Breast epithelium (tissue), 4 donors: ENCODE measurements at places on chromosomes 5 and 9. TPM values are rescaled to one million over a fixed set of nuclear protein-coding genes. Genes with fewer than 3 reads are reported as not detected.
A peak's percentile ranks its signal among the peaks of the same experiment; 100 is the strongest.

DNA sequence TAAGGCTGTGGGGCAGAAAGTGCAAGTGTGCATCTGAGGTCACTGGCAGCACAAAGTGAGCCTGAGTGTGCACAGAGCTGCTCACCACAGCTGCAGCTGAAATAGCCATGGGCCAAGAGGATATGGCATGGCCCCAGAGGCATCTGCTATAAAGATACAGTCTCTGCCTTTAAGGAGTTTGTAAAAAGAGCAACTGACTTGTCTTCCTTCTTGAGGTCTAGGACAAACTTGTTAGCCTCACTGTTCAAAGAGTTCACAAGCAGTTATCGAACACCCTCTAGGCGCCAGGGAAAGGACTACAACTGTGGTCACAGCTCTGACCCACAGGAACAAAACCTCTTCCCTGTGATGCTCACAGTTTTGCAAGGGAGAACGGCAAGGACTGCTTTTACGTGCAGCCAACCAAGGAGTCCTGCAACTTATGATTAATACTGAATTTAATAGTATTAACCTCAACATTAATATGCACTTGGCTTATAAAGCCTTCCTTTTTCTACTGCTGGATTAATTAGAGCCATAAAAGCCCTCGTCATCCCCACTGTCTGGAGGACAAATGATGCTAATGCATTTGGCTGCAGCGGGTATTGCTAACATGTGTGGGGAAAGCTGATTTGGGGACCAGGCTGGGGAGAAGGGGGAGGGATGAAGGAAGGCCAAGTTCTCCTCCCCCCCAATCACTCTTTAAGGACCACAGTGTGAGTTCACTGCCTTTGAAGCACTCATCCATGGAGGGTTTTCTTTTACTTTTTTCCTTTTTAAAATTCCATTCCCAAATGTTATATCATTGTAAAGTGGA, 189.8 kb upstream of the TRIM32 start:
- H3K4me1 ChIP-seq: no peaks in the 10 kb centered on the region
- no peaks in the 10 kb centered on the region for H3K36me3 ChIP-seq
- DNase-seq: no peak
- H3K27me3 ChIP-seq: no peaks in the 10 kb centered on the region
- no peak overlapping the region for H3K27ac ChIP-seq
- H3K4me3 ChIP-seq: no peak overlapping the region

DNA sequence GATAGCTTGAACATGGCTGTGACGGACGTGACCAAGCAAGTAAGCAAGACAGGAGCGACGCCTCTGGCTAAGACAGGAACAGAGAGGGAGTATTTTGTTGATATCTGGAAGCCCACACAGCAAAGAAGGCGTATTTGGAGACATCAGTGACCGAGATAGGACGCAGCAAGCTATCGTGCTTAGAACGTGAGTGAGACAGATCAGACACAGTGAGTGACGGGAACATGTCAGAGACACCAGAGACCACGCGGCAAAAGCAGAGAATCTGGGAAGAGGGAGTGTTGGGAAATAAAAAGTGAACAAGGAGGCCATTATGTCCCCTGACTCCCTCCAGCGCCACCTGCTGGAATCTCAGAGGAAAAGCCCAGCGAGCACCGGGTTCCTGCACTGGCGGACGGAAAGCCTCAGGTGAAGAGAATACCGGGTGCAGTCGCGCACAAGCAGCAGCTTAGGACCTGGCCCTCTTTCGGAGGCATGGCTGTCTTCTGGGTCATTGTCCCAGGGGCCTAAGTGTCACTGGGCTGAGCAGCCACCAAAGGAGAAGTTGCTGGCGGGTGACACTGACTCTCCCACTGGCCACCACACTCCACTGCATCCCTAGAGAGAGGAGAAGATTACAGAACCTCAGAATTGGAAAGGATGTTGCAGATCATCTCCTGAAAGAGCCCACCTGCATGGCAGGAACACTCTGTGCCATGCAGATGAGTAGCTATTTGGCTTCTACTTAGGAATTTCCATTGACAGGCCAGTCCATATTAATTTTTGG, 99.1 kb downstream of the FBXO38 start:
- H3K4me1 ChIP-seq: no peaks in the 10 kb centered on the region
- no peak overlapping the region for H3K4me3 ChIP-seq
- no peaks in the 10 kb centered on the region for H3K36me3 ChIP-seq
- DNase-seq: peak; percentile 55

DNA sequence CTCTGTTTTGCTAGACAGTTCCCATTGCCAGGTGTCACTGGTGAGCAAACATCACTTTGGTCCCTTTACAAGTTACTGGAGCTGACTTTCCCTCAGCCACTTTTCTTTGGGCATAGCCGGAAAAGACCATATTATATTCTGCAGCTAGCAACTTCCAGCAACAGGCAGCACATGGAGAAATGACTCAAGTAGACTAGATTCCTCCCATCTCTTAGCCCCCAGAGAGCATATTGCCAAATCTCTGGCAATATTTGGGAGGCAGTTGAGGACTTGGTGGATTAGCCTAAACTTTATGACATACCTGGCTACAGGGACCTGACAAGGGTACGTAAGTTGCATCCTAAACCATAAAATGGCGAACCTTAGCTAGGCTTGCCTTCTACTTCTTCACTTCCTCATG, 204.7 kb upstream of the MPDZ start:
- H3K4me1 ChIP-seq: peaks cover 20% of the 10 kb centered on the region
- no peak overlapping the region for H3K4me3 ChIP-seq
- H3K27me3 ChIP-seq: no peaks in the 10 kb centered on the region
- no peaks in the 10 kb centered on the region for H3K36me3 ChIP-seq
- DNase-seq: no peak

DNA sequence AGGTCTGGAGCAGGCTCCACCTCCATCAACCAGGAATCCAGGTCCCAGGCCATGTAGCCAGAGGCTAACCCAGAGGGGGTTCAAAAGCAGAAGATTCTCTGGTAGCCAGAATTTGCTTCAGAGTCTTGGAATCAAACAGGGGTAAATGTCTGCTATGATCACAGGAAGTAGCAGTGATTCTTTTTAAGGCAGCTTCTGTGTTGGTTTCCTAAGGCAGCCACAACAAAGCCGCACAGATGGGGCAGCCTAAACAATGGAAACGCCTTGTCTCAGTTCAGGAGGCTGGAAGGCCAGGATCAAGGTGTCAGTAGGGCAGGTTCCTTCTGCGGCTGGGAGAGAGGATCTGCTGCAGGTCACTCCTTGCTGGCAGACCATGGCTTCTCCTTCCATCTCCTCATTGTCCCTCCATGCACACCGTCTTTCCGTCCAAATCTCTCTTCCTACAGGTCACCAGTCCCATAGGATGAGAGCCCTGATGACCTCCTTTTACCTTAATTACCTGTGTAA, 167.3 kb downstream of the ROR2 start:
- no peaks in the 10 kb centered on the region for H3K36me3 ChIP-seq
- no peaks in the 10 kb centered on the region for H3K27me3 ChIP-seq
- no peak overlapping the region for H3K4me3 ChIP-seq
- peak overlapping the region; percentile 2 for H3K27ac ChIP-seq

DNA sequence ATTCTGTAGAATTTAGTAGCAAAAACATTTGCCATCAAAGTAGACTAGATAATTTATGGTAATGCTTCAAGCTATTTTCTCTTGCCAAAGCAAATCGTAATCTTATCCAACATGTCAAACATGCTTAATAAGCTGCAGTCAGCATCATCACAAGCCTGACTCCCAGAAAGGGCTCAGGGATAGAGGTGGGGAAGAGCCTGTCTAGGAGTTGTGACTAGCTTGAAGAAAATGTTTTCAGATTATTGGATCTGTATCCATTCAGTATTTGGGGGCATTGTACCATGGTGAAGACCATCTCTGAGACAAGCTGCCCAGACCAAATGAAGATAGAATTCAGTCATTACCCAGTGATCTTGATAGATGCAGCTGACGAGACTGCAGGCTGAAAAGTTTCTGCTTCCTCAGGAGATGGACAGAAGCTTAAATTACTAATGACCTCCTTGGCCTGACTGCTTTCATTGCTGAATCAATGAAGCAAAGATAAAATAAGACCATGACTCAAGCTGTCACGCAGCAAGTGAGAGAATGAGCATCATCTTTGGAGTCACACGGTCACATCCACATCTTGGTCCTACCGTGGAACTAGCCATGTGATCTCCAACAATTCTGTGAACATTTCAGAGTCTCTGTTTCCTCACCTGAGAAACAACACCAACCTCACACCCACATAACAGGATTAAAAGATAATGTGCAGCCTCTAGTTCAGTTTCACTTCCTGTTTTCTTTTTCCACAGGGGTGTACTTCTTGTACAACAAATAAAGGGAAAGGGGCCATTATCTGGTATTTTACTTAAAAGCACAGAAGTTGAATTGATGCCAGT, 9.4 kb downstream of the ERAP2 start:
- no peaks in the 10 kb centered on the region for H3K36me3 ChIP-seq
- no peak overlapping the region for H3K4me3 ChIP-seq
- H3K4me1 ChIP-seq: no peaks in the 10 kb centered on the region
- H3K27me3 ChIP-seq: no peaks in the 10 kb centered on the region

GRCh38 chr5:40333459-40334241, 346.1 kb upstream of the PTGER4 start:
- no peaks in the 10 kb centered on the region for H3K27me3 ChIP-seq
- no peak overlapping the region for H3K27ac ChIP-seq
- no peaks in the 10 kb centered on the region for H3K36me3 ChIP-seq
- no peak for DNase-seq
- H3K4me3 ChIP-seq: no peak overlapping the region
- H3K4me1 ChIP-seq: no peaks in the 10 kb centered on the region

DNA sequence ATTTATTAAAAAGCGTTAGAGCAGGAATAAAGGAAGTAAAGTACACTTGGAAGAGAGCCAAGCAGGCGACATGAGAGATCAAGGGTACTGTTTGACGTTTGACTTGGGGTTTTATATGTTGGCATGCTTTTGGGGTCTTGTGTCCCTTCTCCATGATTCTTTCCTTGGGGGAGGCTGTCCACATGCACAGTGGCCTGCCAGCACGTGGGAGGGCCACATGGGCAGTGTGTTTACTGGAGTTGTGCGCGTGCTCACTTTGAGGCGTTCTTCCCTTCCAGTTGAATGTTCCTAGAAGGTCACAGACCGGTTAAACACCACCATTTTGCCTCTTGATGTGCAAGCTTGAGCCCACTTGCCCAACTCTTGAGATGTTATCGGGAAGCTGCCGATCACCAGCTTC, 49.5 kb upstream of the ICE1 start:
- H3K27ac ChIP-seq: no peak overlapping the region
- H3K27me3 ChIP-seq: no peaks in the 10 kb centered on the region
- no peak overlapping the region for H3K4me3 ChIP-seq
- H3K4me1 ChIP-seq: no peaks in the 10 kb centered on the region
- no peak for DNase-seq

GRCh38 chr9:122252796-122253195, 11.8 kb downstream of the RBM18 start:
- no peaks in the 10 kb centered on the region for H3K36me3 ChIP-seq
- no peak overlapping the region for H3K4me3 ChIP-seq
- H3K27me3 ChIP-seq: no peaks in the 10 kb centered on the region

DNA sequence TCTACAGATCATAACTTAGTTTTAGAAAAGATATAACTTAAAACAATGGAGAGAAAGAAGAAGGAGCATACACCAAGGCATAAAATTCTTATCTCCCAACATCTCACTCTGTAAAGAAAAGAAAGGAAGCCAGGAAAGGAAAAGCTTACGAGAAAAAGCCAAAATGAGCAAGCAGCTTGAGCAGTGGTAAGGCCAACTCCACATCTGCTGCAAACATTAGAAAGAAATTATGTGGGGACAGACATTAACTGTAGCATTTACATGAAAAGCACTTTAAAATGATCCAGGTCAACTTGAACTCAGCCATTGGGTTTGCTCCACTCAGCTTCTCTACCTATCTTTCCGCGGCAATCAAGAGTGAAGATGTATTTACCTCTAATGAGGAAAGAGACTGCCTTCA, 176.9 kb downstream of the BNC2 start:
- DNase-seq: no peak
- no peaks in the 10 kb centered on the region for H3K36me3 ChIP-seq
- H3K4me1 ChIP-seq: no peaks in the 10 kb centered on the region
- H3K27ac ChIP-seq: no peak overlapping the region
- H3K4me3 ChIP-seq: no peak overlapping the region
- H3K27me3 ChIP-seq: no peaks in the 10 kb centered on the region

GRCh38 chr9:34059281-34059680, 10.6 kb upstream of the UBAP2 start:
- H3K36me3 ChIP-seq: no peaks in the 10 kb centered on the region
- DNase-seq: no peak
- H3K4me1 ChIP-seq: no peaks in the 10 kb centered on the region
- no peak overlapping the region for H3K27ac ChIP-seq
- H3K27me3 ChIP-seq: no peaks in the 10 kb centered on the region

DNA sequence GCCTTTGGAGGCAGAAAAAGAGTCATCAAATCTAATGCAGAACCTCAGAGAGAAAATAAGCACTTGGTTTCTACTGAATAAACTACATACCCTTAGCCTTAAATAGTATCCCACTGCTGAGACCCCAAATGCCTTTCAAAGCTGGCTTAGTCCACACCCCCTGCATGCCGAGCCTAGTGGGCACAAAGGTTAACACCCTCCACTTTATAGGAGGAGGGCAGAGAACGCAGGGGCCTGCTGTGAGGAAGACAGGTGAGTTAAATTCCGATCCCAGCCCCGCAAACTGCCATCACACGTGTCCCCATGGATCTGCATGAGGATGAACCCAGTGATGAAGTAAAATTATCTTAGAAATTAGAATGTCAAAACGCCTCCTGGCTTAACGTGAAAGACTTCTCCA, 19.5 kb upstream of the HSD17B3 start:
- H3K4me3 ChIP-seq: no peak overlapping the region
- H3K27me3 ChIP-seq: no peaks in the 10 kb centered on the region
- H3K36me3 ChIP-seq: no peaks in the 10 kb centered on the region
- H3K27ac ChIP-seq: no peak overlapping the region

GRCh38 chr5:114308508-114308907, 53.4 kb upstream of the KCNN2 start:
- H3K4me1 ChIP-seq: no peaks in the 10 kb centered on the region
- H3K4me3 ChIP-seq: no peak overlapping the region
- H3K36me3 ChIP-seq: no peaks in the 10 kb centered on the region
- no peaks in the 10 kb centered on the region for H3K27me3 ChIP-seq

DNA sequence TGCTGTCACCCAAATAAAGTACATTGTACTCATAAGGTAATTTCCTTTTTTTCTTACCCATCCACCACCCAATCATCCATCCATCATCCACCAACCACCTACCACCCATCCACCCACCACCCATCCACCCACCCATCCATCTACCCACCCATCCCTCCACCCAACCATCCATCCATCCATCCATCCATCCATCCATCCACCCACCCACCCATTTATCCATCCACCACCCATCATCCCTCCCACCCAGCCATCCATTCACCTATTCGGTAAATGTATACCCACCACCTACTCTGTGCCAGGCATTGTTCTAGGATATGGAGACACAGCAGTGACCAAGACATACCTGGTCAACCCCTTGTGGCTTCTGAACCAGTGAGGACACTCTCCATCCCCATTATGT, 25.1 kb downstream of the MGAT1 start:
- no peak overlapping the region for H3K4me3 ChIP-seq
- H3K4me1 ChIP-seq: no peaks in the 10 kb centered on the region
- H3K27ac ChIP-seq: no peak overlapping the region
- H3K36me3 ChIP-seq: no peaks in the 10 kb centered on the region
- no peak for DNase-seq

- DNase-seq: no peak
- H3K27me3 ChIP-seq: no peaks in the 10 kb centered on the region
- no peak overlapping the region for H3K27ac ChIP-seq
These were observed 11.7 kb upstream of the OR5C1 start for GRCh38 chr9:122777052-122777451.

Gene POU5F2
- 4.2 TPM for total RNA-seq

Gene DND1
- 1.4 TPM for total RNA-seq

Gene TMEM267
- total RNA-seq: 21.7 TPM

Gene NR5A1
- not detected for total RNA-seq
